Stimulated activated CD4-positive, alpha-beta T cell treated with anti-CD3 and anti-CD28 coated beads, Interleukin-1b, Interleukin-23, amount 100 ng/mL, for 24 hours (primary cell): ENCODE measurements at places on chromosomes 6 and 20.

DNA sequence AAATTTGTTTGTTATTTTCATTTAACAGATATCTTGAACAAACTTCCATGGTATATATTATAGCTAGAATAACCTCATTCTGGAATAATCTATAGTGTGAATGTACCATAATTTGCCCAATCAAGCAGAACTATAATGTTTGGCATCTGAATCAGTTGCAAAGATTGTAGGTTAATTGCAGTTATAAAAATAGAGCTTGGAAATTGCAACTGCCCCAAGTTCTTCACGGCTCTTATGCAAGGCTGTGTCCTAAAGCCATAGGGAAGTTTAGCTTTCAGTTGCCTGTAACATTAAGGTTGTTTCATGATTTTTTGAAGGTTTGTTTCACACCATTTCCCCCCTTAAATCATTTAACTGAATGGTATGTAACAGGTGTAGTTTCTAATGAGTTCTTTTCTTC, 19.4 kb downstream of the NQO2 start:
- DNase-seq: no peak

GRCh38 chr6:73722318-73723060, 26.5 kb downstream of the CD109 start:
- no peak for DNase-seq

GRCh38 chr6:17758119-17758518, 51.4 kb upstream of the NUP153 start:
- DNase-seq: no peak

DNA sequence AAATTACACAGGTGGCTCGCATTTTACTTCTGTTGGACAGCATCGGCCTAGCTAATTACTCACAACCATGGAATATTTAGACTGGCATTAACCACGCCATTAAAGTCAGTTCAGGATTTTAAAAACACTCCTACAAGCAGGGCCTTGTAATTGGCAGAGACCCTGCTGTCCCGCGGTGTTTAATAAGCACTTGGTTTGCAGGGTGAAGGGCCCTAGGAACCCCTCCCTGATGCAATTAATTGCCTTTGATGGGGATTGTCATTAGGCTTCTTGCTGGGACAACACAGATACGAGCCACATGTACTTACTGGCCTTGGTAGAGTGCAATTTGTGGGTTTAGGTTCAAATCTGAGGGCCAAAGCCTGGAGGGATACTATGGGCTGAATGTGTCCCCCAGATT, 7.8 kb upstream of the VSTM2L start:
- DNase-seq: no peak

GRCh38 chr20:53524589-53525312, 68.9 kb downstream of the ZNF217 start:
- DNase-seq: no peak

GRCh38 chr20:48728042-48728825, 99.6 kb downstream of the PREX1 start:
- no peak for DNase-seq

GRCh38 chr20:326645-327185, 1.4 kb downstream of the SOX12 start:
- DNase-seq: no peak

DNA sequence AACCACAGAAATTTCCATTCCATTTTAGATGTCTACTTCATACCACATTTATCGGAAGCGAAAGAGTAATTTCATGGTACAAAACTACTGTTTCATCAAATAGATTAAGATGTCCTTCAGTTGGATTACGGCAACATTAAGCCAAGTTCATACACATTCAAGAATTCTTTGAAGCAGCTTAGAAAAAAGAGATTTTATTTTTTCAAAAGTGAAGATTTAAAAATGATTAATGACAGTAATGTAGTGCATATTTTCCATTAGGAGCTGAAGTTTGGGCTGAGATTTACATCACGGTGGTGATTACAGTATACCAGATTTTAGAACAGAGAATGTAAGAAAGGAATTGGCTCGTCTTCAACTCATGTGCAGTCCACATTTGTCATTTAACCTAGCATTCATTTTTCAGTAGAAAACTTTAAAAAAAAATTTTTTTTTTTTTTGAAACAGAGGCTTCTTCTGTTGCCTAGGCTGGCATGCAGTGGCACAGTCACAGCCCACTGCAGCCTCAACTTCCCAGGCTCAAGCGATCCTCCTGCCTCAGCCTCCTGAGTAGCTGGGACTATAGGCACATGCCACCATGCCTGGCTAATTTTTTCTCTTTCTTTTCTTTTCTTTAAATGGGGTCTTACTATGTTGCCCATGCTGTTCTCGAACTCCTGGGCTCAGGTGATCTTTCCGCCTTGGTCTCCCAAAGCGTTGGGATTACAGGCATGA, 1.9 kb downstream of the SYNJ2 start:
- DNase-seq: no peak

- DNase-seq: no peak
Observed at GRCh38 chr20:1173698-1174097, 11.1 kb downstream of the TMEM74B start.

DNA sequence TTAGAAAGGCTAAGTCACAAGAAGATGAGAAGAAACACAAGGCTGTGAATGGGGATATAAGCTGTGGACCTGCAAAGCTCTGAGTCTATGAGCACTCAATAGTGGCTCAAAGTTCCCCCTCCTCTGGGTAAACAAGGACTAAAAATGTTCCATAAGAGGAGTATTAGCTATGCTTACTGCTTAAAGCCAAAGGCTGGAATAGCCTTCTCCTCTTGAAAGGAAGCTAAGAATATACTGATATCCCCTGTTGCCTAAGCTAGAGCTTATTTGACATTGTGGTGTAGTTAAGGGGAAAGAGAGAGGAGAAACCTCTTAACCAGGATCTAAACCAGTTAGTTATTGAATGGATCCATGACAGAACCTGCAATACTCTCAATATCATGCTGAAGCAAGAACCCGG, 45.8 kb downstream of the NOL7 start:
- no peak for DNase-seq

DNA sequence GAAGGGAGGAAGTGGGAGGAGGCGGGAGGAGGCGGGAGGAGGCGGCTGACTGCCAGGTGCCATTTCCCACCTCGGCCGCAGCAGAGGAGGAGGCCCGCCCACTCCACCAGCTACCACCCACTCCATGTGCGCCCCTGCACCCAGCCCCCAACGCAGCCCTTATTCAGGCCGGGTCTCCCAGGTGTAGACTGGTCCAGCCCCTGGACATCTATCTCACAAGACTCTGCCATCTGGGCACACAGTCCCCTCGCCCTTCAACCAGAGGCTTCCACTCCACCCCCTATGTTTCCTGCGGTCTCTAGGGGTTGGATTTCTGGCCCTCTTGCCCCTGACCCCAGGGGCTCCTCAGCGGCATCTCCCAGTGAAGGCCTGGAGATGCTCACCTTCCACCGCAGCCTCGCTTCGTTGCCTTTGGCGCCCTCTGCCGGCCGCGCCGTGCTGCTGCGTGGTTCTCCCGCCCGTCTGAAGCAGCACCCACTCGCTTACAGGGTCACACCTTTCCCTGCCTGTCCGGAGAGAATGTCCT, 32.6 kb upstream of the FAM83D start:
- DNase-seq: peak; percentile 52

GRCh38 chr20:19648024-19648423, 110.0 kb upstream of the RIN2 start:
- no peak for DNase-seq

DNA sequence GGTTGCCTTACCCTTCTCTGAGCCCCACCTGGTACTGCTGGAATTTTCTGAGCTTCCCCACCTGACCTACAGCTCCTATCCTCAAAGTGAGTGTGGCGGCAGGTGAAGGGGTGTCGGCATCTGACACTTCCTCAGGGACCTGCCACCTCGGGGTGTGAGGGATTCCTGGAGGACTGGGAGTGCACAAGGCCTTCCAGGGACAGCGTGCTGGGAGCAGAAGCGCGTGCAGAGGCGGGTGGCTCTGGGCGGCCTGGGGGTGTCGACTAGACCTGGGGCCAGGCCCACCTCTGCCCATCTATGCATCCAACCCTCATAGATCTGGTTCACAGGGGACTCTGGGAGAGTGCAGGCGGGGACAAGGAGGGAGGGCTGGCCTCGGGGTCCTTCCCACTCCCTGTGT, 7.8 kb downstream of the DLGAP4 start:
- no peak for DNase-seq

DNA sequence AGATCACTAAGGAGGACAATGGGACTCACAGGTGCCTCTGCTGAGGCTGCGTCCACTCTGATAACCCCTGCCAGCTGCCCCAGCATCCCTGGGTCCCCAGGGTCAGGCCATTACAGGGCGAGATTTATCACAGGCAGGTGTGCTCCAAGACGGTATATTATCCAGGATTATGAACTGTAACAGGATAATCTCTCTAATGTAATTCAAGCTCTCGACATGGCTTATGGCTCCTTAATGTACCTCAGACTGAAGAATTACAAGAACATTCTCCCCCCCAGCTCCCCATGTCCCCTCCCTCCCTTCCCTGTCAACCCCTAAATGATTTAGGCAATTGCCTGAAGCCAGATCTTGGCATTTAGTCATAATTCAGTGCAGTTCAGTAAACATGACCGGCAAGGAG, 86.8 kb downstream of the NCR2 start:
- no peak for DNase-seq

DNA sequence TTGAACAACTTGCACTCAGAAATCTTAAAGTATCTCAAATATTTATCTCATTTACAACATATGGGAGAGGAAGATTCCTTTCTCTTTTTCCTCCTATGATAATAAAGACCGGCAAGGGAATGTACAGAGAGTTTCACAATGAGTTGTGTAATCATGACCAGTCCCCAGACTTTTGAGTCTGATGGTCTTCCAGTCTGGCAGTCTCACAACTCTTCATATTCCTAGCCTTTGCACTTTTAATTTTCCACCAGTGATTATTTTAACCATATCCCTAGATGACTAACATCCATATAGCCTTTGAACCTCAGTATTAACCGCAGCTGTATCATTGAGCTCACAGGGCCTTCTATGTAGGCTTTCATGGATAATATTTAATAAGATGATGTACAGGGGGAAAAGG, 278.5 kb downstream of the KHDC1L start:
- no peak for DNase-seq

- DNase-seq: no peak
Observed at GRCh38 chr6:137309078-137309762, 90.0 kb upstream of the IFNGR1 start.

DNA sequence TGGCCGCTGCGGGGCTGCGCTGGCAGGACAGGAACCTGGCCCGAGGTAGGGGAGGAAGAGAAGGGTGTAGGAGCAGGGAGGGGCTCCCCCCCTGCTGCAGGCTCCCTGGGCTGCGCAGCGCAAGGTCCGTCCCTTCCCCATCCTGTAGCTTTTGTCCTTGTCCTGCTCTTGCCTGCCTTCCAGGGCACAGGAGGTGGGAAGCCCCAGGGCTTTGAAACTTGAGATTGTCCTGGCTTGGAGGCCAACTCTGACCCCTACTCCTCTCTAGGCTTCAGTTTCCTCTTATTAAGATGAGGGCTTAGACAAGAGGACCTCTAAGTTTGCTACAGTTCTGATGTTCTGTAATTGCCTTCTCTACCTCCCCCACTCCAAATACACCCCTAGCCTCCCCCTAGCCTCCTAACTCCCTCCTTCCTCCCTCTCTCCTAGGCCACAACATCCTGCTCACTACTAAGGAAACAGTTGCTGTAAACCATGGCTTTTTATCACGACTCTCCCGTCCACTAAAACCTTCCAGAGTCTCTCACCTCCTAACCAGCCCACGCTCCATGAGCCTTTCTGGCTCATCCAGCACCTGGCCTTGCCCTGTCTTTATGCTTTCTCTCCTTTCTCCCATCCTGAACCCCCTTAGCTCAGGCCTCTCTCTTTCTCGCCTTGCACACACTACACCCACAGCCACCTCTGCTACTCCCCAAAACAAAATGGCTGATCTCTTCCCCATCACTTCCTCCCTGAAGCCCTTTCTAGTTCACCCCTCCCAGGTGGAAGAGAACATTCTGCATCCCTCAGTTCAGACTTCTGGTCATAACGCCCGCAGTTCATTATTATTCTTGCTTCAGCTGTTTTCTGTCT, 10.2 kb downstream of the UNC5CL start:
- DNase-seq: no peak

- no peak for DNase-seq
Observed at GRCh38 chr6:151757506-151757955, 50.0 kb upstream of the ESR1 start.

GRCh38 chr20:9180481-9181257, 111.8 kb downstream of the PLCB4 start:
- DNase-seq: no peak

- no peak for DNase-seq
Observed at GRCh38 chr6:3610206-3610605, 141.3 kb downstream of the PXDC1 start.

DNA sequence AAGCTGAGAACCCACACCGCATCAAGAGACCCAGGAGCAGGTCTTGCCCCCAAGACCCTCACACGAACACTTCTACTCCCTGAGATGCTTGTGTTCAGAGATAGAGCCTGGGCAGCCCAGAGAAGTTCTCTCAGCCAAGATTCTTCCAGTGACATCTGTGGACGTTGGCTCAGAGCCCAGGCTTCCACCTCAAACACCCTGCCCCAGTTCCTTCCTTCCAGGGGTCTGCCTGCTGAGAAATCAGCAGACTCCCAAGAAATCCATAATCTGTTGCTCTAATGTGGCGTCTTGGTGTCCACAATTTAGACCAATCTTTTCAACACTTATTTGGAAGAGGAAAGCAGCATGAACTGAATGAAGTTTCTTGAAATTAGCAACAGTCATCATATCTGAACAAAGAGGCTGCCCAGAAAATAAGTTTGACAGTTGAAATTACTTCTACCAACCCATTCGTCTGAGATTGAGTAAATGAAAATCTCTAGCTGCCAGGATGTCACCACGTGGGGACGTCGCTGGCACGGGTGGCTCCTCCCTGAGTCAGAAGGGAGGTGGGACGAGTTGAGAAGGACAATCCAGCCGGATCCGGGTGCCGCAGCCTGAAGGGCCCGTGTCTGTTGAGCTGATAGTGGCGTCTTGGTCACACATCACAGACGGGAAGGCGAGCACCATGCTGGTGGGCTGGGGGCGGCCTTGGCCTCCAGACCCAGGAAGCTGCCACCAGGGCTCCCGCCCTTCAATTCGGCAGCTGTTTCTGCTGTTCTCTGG, 400.9 kb downstream of the TAF4 start:
- DNase-seq: no peak

DNA sequence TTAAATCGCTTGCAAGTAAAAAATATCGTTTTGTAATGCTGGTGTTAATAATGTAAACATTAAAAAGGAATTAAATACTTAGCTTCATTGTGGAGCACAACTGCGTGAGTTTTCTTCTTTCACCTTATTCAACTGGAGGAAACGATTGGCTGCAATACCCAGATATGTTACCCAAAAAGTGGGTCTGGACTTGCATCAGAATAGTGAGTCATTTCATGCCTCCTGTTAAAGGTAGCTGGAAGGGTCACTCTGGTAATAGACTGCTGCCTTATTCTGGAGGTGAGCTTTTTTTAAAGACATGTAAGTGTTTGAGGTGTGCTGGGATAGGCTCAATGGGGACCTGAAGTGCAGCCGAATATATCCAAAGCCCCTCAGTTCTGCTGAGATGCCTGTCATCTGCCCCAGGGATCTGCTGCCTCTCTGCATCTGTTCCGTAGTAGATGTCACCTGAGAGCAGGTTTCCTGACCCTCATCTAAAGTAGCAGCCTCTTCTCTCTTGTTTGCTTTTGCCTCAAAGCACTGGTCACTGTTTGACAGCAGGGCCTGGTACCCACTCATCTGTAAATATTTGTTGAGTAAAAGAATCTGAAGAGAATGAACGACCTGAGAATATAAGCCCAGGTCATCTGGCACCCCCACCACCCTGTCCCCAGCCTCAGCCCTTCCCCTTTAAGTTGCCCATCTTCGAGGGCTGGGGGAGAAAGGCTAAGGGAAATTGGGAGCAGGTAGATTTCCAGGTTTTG, 5.6 kb upstream of the UQCC2 start:
- no peak for DNase-seq

- DNase-seq: no peak
Observed at GRCh38 chr20:54154439-54154838, 19.3 kb downstream of the CYP24A1 start.
